GM23338 (cell line): ENCODE measurements at places on chromosomes 3 and 15. TPM values are rescaled to one million over a fixed set of nuclear protein-coding genes. Genes with fewer than 3 reads are reported as not detected.
A peak's percentile ranks its signal among the peaks of the same experiment; 100 is the strongest.

CD200 gene
- total RNA-seq = 49.3 and 51.9 TPM in 2 replicates

- no peak for DNase-seq
- H3K27ac ChIP-seq = no peak overlapping the region
- H3K27me3 ChIP-seq = no peaks in the 10 kb centered on the region
- H3K36me3 ChIP-seq = no peaks in the 10 kb centered on the region
- no peak overlapping the region for H3K4me3 ChIP-seq
- no peaks in the 10 kb centered on the region for H3K4me1 ChIP-seq
Observed at GRCh38 chr15:90211440-90212143, 10.5 kb downstream of the SEMA4B start.

DNA sequence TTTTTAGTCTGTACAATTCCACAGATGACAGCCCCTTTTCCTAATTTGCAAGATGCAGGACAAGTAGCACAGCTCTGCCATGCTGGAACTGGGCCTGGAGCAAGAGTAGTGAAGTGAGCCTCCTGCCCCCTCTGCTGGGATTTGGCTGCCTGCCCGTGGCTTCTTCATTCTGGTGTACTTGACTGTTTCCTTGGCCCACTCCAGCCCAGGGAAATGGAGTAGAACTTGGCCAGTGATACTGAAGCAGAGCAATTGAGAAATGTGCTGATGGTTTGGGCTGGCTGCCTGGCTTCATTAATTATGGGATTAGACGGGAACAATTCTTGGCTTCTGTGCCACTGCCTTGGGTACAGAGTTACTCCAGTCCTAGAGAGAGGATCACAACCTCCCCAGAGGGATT lies 2.8 kb downstream of the GPD1L start:
- H3K27ac ChIP-seq = no peak overlapping the region
- H3K4me1 ChIP-seq = no peaks in the 10 kb centered on the region; the same call in 1 of the 2 replicates
- H3K27me3 ChIP-seq = peaks cover 17% of the 10 kb centered on the region
- H3K36me3 ChIP-seq = no peaks in the 10 kb centered on the region; the same call in 1 of the 2 replicates
- H3K4me3 ChIP-seq = no peak overlapping the region

GRCh38 chr3:120350401-120350941 lies 1.3 kb upstream of the LRRC58 start:
- H3K27ac ChIP-seq = no peak overlapping the region
- H3K4me1 ChIP-seq = peaks cover 10% of the 10 kb centered on the region
- H3K27me3 ChIP-seq = peaks cover 22% of the 10 kb centered on the region
- H3K4me3 ChIP-seq = no peak overlapping the region
- no peaks in the 10 kb centered on the region for H3K36me3 ChIP-seq

DNA sequence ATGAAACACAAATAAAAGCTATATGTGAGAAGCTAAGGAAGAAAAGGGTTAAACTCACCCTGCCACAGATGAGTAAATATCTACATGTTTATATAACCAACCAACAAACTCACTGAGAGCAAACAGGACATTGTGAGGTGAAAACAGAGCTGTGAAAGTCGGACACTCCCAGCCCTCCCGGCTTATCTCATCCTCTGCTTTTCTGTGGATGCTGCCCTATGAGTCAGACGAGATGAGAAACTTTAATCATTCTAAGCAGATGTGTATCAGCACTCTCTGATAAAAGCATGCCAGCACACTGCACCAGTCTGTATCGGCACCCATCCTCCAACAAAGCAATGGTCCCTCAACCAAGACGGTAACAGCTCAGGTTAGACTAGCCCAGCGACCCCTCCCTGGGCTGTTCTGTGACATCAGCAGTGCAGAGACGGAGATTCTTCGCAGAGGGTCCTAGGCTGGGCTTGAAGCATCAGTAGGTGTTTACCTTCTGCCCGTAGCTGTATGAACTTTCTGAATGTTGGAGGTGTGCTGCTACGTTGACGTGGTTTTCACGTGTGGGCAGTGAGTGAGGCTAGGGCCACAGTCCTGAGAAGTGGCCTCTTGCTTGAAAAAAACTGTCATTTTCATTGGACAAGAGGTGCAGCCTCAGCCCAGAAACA lies 119.8 kb upstream of the ALDH1A3 start:
- no peaks in the 10 kb centered on the region for H3K27me3 ChIP-seq
- no peaks in the 10 kb centered on the region; the same call in 1 of the 2 replicates for H3K4me1 ChIP-seq
- no peak overlapping the region for H3K4me3 ChIP-seq
- no peak for DNase-seq

DUOX1 gene
- 0.69 and 2.1 TPM in 2 replicates for total RNA-seq

- no peaks in the 10 kb centered on the region for H3K36me3 ChIP-seq
- H3K27ac ChIP-seq = no peak overlapping the region
- no peak overlapping the region for H3K4me3 ChIP-seq
- H3K27me3 ChIP-seq = no peaks in the 10 kb centered on the region; the same call in 1 of the 2 replicates
Observed at GRCh38 chr15:40501487-40501886, 30.7 kb downstream of the CHST14 start.

GRCh38 chr3:20406611-20407011 lies 220.6 kb upstream of the SGO1 start:
- no peak overlapping the region for H3K4me3 ChIP-seq
- H3K27me3 ChIP-seq = no peaks in the 10 kb centered on the region
- 0 out of 2 replicates have a peak, but pooled peaks cover 6% of the 10 kb centered on the region for H3K4me1 ChIP-seq
- no peak for DNase-seq
- H3K27ac ChIP-seq = no peak overlapping the region
- no peaks in the 10 kb centered on the region for H3K36me3 ChIP-seq

GRCh38 chr3:53168175-53168923 lies 7.3 kb downstream of the PRKCD start:
- DNase-seq = no peak
- H3K27me3 ChIP-seq = no peaks in the 10 kb centered on the region
- H3K27ac ChIP-seq = no peak overlapping the region
- no peak overlapping the region for H3K4me3 ChIP-seq
- peaks cover 18% of the 10 kb centered on the region for H3K4me1 ChIP-seq

NPRL2 gene
- 22.3 and 35.6 TPM in 2 replicates for total RNA-seq

GRCh38 chr3:71035886-71036285 lies 547.6 kb downstream of the FOXP1 start:
- H3K27ac ChIP-seq = no peak overlapping the region
- no peak overlapping the region for H3K4me3 ChIP-seq
- H3K27me3 ChIP-seq = no peaks in the 10 kb centered on the region
- H3K4me1 ChIP-seq = peaks cover 27% of the 10 kb centered on the region
- no peak for DNase-seq

CATSPER2 gene
- total RNA-seq = 1.1 and 4.4 TPM in 2 replicates

DNA sequence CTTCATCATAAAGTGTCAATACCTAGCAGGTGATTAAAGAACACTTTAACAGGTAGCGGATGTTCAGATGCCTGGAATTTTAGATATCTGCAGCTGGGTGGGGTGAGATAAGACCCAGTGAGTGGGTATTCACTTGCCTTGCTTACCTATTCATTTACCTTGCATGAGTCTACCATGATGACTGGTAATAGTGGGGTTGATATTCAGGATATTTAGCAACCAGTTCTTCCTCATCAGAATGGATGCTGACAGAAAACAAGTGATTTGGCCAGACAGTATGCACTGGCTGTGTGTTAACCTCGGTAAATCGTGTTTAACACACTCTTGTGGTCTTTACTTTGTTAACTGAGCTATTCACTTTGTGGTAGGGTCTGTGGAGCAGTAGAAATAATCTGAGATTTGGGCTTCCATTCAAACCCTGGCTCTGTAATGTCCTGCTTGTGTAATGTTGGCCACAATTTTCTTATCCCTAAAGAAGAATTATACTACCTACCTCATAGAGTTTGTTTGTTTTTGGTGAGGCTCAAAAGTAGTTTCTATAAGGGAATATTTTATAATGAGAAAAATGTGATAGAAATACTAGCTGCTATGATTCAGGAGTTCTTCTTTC lies 391.9 kb upstream of the TBL1XR1 start:
- no peaks in the 10 kb centered on the region for H3K36me3 ChIP-seq
- peaks cover 12% of the 10 kb centered on the region for H3K4me1 ChIP-seq
- no peaks in the 10 kb centered on the region for H3K27me3 ChIP-seq
- no peak overlapping the region for H3K27ac ChIP-seq

GRCh38 chr15:50100486-50100885 lies 18.5 kb downstream of the ATP8B4 start:
- H3K4me1 ChIP-seq = no peaks in the 10 kb centered on the region
- H3K4me3 ChIP-seq = no peak overlapping the region
- no peak for DNase-seq
- no peak overlapping the region for H3K27ac ChIP-seq
- H3K36me3 ChIP-seq = no peaks in the 10 kb centered on the region
- no peaks in the 10 kb centered on the region for H3K27me3 ChIP-seq

GRCh38 chr3:130529486-130530215 lies 12.7 kb downstream of the COL6A6 start:
- peak; percentile 57 for DNase-seq
- no peaks in the 10 kb centered on the region for H3K36me3 ChIP-seq
- no peaks in the 10 kb centered on the region for H3K27me3 ChIP-seq
- H3K4me3 ChIP-seq = no peak overlapping the region

DZIP3 gene
- 26.6 and 28.7 TPM in 2 replicates for total RNA-seq

TMEM115 gene
- total RNA-seq = 41.9 and 49.2 TPM in 2 replicates

GRCh38 chr15:48285329-48286214 lies 45.7 kb upstream of the DUT start:
- peaks cover 23% of the 10 kb centered on the region for H3K4me1 ChIP-seq
- H3K36me3 ChIP-seq = no peaks in the 10 kb centered on the region
- H3K4me3 ChIP-seq = no peak overlapping the region
- H3K27ac ChIP-seq = no peak overlapping the region

TMEM207 gene
- not detected in 2 replicates for total RNA-seq

CTXN2 gene
- not detected in 2 replicates for total RNA-seq

DNA sequence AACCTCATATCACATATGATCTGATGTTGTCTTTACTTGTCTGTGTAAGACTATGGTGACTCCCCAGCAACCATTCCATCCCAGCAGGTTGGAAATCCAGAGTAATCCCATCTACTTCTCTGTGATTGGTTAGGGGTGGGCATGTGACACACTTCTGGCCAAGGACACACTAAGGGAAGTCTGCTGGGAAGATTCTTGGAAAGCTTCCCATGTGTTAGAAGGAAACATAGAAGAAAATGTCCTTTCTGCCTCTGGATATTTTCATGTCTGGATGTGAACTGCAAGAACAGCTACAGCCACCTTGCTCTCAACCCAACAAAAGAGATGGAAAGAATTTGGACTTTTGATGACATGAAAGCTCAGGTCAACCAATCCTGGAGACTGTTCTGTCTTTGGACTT lies 2.6 kb upstream of the UBE2Q2 start:
- no peak overlapping the region for H3K27ac ChIP-seq
- no peak for DNase-seq
- H3K4me1 ChIP-seq = peaks cover 15% of the 10 kb centered on the region
- peaks cover 18% of the 10 kb centered on the region for H3K27me3 ChIP-seq
- H3K4me3 ChIP-seq = no peak overlapping the region

- H3K4me1 ChIP-seq = no peaks in the 10 kb centered on the region
- H3K27me3 ChIP-seq = no peaks in the 10 kb centered on the region
- DNase-seq = peak; percentile 11
- H3K27ac ChIP-seq = no peak overlapping the region
- H3K4me3 ChIP-seq = no peak overlapping the region
Observed at GRCh38 chr3:154486949-154487348, 57.0 kb upstream of the GPR149 start.

- no peaks in the 10 kb centered on the region for H3K27me3 ChIP-seq
- H3K4me1 ChIP-seq = 0 out of 2 replicates have a peak, but pooled peaks cover under 1% of the 10 kb centered on the region
- DNase-seq = no peak
- no peak overlapping the region for H3K27ac ChIP-seq
- H3K4me3 ChIP-seq = no peak overlapping the region
Observed at GRCh38 chr3:195403841-195404408, 38.9 kb downstream of the ACAP2 start.

HES1 gene
- 40.3 and 42.7 TPM in 2 replicates for total RNA-seq

DNA sequence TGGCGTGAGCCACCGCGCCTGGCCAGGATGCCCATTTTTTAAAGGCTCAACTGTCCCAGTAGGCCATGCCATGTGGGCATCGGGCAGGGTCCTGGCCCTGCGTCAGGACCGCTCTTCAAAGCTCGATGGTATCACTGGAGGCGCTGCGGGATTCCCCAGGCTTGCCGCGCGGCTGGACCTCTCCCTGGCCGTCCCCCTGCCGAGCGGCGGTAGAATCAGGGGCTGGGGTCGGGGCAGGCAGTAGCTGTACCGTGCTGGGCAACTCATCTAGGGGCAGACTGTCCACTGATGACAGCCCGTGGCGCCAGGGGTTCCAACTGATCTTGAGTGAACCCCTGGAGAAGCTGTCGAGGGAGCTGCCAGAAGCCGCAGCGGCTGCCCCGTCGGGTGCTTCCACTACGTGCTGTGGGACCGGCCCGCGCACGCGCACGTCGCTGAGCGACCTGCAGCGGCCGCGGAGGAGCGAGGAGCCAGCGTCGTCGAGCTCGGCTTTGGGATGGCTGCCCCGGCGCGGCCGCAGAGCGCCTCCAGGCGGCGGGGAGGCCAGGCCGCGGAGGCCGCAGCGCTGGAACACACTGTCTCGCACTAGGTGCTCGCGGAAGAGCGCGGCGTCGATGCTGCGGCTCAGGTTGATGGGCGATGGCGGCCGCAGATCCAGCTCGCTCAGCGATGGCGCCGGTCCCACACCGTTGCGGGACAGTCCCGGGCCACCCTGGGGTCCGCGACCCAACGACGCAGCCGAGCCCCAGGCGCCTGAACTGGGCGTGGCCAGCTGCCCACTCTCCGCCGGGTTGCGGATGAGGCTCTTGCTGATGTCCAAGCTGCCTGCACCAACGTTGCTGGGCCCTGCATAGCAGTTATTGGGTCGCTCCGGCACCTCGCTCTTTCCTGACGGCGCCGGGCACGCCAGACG lies 5.8 kb downstream of the PRRT3 start:
- peak overlapping the region; percentile 66 for H3K4me3 ChIP-seq
- peaks cover 7% of the 10 kb centered on the region for H3K4me1 ChIP-seq
- peak; percentile 93 for DNase-seq
- H3K27me3 ChIP-seq = no peaks in the 10 kb centered on the region; the same call in 1 of the 2 replicates

SLC51A gene
- 4.0 and 4.5 TPM in 2 replicates for total RNA-seq

DNA sequence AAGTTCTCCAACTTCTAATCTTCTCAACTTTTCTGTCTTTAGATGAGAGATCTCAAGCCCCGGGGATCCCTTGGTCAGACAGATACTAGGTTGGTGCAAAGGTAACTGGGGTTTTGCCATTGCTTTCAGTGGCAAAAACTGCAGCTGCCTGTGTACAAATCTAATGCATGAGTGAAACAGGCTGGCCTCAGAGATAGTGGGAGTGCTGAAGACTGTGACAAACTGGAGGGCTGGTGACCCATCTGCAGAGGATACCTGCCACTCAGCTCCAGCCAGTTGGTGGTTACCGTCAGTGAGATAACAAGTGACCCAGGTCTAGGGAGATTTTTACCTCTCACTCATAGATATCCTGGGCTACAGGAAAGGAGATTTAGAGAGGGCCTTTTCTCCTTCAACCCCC lies 85.7 kb downstream of the RYR3 start:
- H3K27me3 ChIP-seq = no peaks in the 10 kb centered on the region
- no peak overlapping the region for H3K27ac ChIP-seq
- no peak overlapping the region for H3K4me3 ChIP-seq
- DNase-seq = no peak
- peaks cover 13% of the 10 kb centered on the region for H3K4me1 ChIP-seq

DNA sequence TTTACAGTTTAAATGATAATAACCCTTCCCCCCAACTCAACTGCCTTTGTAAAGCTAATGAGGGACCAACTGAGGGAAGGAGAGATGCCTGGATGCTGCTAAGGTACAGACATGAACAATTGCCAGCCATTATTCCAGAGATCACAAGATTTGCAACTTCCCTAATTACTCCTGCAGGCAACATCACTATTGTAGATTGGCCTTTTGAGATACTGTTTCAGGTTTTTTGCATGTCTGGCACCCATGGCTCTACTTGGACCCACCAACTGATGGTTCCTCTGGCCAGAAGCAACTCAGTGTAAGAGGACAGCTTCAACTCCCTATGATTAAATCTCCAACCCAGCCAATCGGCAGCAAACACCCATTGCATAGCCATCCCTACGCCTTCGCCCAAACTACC lies 478.7 kb downstream of the FHIT start:
- H3K4me3 ChIP-seq = no peak overlapping the region
- peaks cover 37% of the 10 kb centered on the region for H3K4me1 ChIP-seq
- H3K27ac ChIP-seq = peak overlapping the region; percentile 84
- H3K27me3 ChIP-seq = no peaks in the 10 kb centered on the region

RPL32 gene
- 561 and 772 TPM in 2 replicates for total RNA-seq

TLR9 gene
- not detected in 2 replicates for total RNA-seq
